NCI-H2227 treated with DMSO at 0.1 percent for 48 hours (cell line): ENCODE measurements at places on chromosomes 1 and 21.

DNA sequence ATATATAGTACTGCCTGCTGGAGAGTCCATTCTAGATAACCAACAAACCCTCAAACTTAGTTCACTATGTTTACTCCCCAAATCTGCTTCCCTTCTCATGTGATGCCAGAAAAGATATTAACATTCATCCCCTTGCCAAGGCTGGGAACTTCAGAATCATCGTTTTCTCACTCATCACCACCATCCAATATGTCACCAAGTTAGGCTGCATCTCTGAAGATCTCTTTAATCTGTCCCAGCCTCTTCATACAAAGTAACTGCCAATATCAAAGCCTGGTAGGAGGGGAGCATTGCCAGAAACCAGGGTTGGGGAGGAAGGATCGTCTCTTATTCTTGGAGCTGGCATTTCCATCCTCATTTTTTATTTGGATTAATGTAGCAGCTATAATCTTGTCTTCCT lies 71.6 kb downstream of the XCL2 start:
- DNase-seq = no peak

DNA sequence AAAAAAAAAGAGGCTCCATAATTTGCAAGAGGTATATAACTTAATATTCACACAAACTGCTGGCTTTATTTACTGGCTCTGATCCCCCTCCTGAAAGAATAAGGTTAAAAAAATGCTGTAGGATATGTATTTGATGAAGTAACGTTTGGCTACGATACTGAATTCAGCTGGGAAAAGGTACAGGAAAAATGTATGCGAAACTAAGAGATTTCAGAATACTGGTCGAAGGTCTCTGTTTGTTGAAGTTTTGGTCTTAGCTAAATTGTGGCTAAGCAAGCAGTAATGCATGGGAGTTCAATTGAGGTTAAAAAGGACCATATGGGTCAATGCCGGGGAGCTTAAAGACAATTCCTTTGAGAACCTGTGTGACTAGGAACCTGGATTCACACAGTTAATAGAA lies 355.5 kb upstream of the NCAM2 start:
- DNase-seq = no peak

GRCh38 chr1:30386156-30386926 lies 337.0 kb downstream of the MATN1 start:
- no peak for DNase-seq

GRCh38 chr1:159247266-159247665 lies 42.6 kb downstream of the ACKR1 start:
- DNase-seq = no peak

DNA sequence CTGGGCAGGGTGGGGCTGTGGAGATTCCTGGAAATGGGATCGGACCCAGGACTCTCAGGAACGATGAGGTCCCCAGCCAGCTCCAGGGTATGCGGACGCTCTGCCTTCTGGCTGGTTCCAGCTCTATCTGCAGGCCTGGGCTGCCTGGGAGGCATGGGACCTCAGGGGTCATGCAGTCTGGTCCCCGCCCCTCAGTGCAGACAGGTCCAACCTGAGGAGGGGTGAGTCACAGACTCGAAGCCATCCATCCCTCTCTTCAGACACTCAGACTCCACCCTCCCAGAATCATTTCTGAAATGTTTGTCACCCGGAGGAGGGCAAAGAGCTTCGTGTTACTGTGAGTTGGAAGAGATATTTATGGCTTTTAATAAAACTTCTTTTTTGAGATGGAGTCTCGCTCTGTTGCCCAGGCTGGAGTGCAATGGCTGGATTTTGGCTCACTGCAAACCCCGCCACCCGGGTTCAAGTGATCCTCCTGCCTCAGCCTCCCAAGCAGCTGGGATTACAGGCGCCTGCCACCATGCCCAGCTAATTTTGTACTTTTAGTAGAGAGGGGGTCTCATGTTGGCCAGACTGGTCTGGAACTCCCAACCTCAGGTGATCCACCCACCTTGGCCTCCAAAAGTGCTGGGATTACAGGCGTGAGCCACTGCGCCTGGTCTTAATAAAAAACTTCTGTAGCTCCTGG lies 5.9 kb upstream of the MYOM3 start:
- no peak for DNase-seq

DNA sequence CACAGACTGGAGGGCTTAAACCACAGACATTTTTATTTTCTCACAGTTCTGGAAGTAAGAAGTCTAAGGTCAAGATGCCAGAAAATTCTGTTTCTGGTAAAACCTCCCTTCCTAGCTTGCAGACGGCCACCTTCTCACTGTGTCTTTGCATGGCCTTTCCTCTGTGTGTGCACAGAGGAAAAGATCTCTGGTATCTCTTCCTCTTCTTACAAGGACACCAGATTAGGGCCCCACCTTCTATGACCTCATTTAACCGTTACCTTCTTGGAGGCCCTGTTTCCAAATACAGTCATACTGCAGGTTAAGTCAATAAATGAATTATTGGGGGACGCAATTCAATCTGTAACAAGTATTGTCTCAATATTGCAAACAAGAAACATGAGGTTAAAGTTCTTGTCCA lies 63.0 kb upstream of the PRDX6 start:
- DNase-seq = no peak
